D341Med (cell line): ENCODE measurements at places on chromosomes 2 and 18.
A peak's percentile ranks its signal among the peaks of the same experiment; 100 is the strongest.

GRCh38 chr2:147311058-147311430 lies 533.8 kb upstream of the ACVR2A start:
- DNase-seq: no peak

DNA sequence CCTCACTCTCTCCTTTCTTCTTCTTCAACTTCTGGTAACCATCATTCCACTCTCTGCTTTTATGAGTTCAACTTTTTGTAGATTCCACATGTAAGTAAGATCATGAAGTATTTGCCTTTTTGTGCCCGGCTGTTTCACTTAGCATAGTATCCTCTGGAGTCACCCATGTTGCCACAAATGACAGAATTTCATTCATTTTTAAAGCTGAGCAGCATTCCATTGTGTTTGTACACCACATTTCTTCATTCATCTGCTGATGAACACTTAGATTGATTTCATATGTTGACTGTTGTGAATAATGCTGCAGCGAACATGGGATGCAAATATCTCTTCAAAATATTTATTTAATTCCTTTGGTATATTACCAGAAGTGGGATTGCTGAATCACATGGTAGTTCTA lies 133.6 kb upstream of the ERBB4 start:
- no peak for DNase-seq

DNA sequence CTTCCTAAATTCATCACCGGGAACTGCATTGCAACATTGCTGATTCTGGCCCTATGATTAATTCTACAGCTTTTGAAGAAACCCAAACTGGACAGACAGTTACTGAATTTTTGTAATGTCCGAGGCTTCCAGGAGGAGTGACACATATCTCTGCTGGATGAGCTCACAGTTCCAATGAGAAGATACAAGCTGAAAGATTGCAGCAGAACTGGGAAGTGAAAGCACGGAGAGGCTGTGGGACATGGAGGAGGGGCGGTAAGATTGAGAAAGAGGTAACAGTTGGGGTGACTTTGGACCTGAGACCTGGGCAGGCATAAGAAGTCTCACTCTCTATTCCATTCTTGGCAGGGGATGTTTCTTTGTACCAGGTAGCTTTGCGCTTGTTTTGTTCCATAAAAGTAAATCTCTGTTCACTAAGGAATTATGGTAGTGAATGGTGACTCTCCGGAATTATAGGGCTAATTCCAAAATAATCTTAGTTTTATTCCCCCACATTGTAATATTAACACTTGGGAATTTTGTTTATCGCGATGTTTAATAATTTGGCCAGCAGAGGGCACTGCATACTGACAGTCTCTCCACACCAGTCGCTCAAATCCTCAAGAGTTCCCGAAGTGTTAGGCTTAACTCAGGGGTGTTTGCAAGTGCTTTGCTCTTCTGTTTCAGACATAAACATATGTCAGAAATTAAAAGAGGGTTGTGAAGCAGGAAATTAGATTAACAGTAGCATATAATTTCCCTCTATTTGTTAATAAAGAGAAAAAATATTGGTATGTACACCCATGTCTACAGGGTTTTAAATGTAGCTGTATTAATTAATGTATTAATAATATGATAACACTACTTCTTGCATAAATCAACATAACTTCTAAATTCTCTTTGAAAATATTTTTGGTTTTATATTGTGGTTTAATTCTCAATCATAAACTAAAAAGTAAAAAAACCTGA lies 201.4 kb downstream of the SOCS6 start:
- DNase-seq: peak; percentile 71

- no peak for DNase-seq
Measured at GRCh38 chr18:23281626-23282436, 146.5 kb downstream of the CABLES1 start.

- DNase-seq: no peak
Measured at GRCh38 chr2:27261241-27261925, 1.5 kb downstream of the SLC30A3 start.

GRCh38 chr18:3207565-3207964 lies 12.2 kb downstream of the MYOM1 start:
- DNase-seq: no peak

GRCh38 chr2:226742347-226742746 lies 57.3 kb downstream of the IRS1 start:
- no peak for DNase-seq

DNA sequence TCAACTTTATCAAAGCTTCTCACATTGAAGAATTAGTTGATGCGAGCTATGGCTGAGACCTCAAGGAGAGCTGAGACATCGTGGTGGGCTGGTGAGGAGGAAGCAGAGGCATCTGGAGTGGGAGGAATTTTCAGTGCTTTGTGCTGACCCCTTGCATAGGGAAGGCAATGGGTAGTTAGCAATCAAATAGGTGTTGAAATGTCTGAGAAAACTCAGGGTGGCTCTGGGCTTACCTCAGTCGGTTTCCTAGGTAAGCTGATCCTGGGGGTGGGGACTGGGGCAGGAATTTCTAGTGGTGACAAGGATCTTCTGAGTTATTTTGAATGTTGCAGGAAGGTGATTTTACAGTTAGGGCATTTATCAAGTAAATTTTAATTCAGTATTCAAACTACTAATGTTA lies 20.7 kb upstream of the DPP10 start:
- DNase-seq: no peak

DNA sequence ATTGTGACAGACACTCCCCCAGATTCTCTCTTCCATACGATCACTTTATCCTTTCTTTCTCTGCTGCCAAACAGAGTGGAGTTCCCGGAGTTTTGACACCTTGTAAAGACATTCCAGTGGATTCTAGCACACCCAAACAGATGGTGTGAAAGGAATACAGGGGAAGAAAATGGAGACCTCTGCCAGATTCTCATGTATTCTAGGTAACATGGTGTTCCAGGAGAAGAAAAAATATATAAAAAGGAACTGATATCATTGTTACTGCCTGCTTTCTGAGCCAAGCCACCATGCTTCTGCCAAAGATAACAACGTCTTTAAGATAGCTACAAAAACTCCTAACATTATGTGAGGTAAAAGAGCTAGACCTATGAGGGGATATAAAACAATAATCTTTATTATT lies 136.5 kb downstream of the TXNL1 start:
- DNase-seq: no peak

GRCh38 chr2:46067501-46068305 lies 229.5 kb upstream of the EPAS1 start:
- no peak for DNase-seq

DNA sequence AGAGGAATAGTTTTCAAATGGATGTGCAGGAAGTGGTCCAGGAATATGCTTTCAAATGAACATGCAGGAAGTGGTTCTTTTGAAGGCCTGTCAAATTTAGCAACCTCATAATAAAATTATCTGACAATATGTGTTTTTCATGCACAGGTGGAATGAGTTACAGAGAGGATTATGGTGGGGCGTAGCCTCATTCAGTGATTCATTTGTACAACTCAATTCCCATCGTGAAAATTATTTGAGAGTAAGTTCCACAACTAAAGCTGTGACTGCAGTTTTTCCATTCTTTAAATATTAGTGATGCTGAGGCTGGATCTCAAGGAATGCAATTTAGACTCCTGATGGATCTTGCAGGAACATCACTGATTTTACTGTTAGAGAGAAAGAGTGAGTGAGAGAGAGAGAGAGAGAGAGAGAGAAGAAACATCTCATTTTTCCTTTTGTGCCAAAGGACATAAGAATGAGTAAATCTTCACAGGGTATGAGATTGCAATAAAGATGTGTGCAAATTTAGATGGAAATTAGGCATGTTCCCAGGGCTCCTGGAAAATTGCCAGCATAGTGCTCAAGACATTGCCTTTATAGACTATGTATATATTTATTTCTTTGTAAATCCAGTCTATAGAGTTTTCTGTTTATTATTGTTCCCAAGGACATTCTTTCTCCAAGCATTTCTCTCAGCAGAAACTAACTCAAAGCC lies 394.9 kb upstream of the ZEB2 start:
- no peak for DNase-seq

DNA sequence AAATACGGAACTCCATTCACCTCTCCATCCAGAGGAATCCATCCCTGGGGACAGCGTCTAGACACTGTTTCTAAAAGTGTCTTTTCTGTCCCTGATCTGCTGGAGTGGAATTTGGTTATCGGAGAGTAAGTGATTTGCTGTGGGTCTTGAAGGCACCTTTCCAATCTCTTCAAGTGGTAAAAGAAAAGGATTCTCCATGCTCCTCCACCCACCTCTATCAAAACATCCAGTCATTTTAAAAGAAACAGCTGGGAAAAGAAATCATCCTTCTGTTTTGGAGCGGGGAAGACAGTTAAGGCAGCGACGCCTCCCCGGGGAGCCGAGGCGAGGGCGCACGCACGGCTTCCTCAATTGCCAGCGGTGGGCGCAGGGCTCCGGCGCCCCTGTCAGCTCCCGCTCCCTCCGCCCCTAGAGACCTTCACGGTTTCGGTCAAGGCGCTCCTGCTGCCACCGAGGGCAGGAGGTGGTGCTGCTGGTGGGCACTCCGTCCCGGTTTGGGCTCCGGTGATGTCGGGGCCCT lies 547 bp downstream of the SLC35F5 start:
- DNase-seq: peak; percentile 72

GRCh38 chr2:168797286-168797655 lies 5.2 kb upstream of the NOSTRIN start:
- no peak for DNase-seq

- peak; percentile 56 for DNase-seq
Measured at GRCh38 chr2:119158563-119159347, at the start of gene C1QL2. C1QL2 (minus strand) TSS chr2:119158751; CDS start chr2:119158269, 482 bp downstream.

DNA sequence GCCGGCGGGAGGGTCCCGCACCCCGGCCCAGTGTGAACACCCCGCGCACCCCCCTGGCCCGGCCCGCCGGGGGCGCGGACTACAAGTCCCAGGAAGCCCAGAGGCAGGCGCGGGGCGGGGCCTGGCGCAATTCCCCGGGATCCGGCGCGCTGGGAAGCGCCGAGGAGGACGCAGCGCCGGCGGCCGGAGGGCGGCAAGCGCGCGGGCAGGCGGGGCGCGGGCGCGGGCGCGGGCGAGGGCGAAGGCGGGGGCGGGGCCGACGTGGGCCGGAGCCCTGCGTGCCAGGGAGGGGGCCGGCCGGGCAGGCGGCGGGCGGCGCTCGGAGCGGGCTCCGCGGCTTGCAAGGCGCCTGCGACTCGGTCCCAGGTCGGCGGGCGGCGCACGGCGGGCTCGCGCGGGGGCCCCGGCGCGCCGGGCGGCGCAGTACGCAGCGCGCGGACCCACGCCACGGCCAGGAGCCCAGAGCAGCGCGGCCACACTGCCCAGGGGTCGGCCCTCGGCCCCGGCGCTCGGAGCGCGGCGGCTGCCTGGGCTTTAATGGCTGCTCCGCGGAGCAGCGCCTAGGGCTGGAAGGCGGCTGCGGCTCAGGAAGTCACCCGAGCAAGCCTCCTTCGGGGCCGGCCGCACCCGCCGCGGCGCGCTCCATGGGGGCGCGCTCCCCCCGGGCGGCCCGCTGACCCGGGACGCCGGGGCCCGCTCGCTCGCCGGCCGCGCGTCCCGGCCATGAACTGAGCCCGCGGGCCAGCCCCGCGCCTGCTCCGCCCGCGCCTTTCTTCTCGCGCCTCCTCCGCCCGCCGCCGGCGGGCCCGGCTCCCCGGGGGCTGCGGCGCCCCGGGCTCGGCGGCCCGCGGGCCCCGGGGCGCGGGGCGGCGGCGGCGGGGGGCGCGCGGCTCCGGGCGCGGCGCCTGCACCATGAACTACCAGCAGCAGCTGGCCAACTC lies at the start of gene AGAP1:
AGAP1 (plus strand) TSS at position 269 of the 941 bp plus-strand sequence.
- peak; percentile 93 for DNase-seq

DNA sequence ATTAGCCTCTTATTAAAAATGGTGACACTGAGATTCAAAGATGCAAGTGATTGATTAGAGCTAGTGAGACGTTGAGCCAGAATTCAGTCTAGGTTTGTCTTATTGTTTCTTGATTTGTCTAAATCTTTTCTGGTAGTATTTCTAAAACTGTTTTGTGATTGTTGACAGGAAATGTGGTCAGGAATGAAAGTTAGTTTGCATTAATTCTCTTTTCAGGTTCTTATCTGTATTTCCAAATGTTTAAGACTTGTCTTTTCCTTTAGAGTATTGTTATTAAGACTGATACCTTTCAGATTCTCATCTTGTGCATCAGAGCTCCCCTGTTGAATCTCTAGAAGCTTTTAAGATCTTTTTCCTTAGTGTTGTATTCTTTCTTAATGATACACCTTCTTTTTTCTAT lies 89.3 kb downstream of the MBD5 start:
- no peak for DNase-seq

DNA sequence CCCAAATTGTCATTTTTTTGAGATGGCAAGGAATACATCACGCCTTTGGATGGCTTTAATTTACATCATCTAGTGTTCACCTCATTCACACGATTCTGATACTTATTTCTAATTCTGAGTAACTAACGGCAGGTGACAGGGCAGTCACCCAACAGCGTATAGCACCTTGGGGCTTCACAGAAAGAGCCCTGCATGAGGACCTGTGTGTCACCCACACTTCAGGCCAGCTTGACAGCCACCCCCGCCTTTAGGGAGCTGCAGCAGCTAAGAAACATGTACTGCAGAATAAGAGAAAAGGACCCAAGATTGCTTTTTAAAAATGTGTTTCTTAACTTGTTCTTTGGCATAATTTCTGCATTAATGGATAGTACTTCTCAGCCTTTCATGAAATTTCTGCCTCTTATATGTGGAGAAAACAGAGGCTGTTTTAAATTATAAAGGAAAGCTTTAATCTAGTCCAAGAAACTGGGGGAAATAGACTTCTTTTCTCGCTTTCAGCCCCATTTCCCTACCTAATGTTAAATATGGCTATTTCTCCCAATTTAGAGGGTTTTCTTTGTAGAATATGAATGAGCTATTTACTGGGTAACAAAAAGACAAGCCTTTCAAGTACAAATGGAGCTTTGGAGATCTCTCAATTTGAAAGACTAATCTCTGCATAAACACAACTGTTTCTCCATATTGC lies 245.1 kb downstream of the LDLRAD4 start:
- DNase-seq: no peak

- no peak for DNase-seq
Measured at GRCh38 chr2:235377176-235377575, 116.7 kb upstream of the AGAP1 start.

GRCh38 chr18:79606621-79607331 lies 72.8 kb upstream of the CTDP1 start:
- DNase-seq: no peak

- DNase-seq: no peak
Measured at GRCh38 chr2:99468155-99468554, 21.7 kb downstream of the REV1 start.

GRCh38 chr2:101041413-101041812 lies 39.3 kb downstream of the RPL31 start:
- no peak for DNase-seq

- no peak for DNase-seq
Measured at GRCh38 chr2:170434900-170435621, 257.1 kb downstream of the MYO3B start.

DNA sequence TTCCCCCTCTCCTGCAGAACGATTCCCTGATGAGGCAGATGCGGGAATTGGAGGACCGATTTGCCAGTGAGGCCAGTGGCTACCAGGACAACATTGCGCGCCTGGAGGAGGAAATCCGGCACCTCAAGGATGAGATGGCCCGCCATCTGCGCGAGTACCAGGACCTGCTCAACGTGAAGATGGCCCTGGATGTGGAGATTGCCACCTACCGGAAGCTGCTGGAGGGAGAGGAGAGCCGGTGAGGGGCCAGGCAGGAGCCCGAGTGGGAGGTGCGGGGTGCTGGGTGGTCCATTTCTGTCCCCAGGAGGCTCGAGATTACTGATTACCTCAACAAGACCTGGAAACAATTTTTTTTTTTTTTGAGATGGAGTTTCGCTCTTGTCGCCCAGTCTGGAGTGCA lies 3.1 kb downstream of the DES start:
- DNase-seq: no peak
